AG20443 (cell line): ENCODE measurements at places on chromosomes 6 and 20.

- no peak for DNase-seq
Measured at GRCh38 chr20:4453359-4453758, 268.4 kb upstream of the PRND start.

GRCh38 chr6:169810066-169810989 is 58.9 kb downstream of the ERMARD start:
- DNase-seq: no peak

GRCh38 chr6:113824411-113824810 is 32.7 kb upstream of the MARCKS start:
- no peak for DNase-seq

- no peak for DNase-seq
Measured at GRCh38 chr20:19423097-19423899, 210.9 kb downstream of the SLC24A3 start.

DNA sequence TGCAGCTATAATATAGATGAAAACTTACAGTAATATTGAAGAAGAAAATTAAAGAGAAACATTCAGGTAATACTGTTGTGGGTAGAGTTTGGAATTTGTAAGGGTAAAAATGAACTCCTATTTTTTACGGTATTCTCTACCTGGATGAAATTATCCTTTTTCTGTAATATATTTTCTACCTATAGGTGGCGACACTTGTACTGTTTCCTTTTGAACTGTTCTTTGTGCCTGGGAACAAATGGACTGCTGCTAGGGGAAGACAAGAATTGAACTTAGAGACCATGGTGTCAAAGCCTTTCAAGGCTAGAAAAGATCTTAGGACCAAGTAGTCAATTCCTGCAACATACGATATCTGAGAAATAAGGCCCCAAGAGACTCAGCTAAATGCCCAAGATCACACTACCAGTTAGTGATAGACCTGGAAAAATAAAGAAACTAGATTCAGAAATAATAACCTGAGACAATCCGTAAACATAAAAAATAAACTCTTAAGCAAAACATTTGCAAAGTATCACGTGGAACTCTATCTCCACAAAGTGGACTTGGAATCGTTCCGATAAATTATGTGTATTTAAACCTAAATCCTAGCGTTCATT is 383.8 kb downstream of the TFAP2A start:
- peak; percentile 8 for DNase-seq

DNA sequence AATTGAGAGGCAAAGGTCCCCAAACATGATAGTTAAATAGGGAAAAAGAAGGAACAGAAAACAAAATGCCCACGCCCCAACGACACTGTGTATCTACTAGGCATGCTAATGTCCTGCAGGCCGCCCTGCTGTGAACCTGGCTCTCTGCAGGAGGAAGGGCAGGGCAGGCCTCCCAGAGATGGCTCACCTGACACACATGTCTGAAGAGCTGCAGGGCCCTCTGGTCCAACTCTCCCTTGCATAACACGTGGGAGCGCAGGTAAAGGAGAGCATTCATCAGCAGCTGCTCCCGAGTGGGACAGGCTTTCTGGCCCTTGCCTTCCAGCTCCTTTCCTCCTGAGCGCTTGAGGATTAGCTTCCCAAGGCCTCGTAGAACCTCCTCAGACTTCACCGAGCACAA is 53.7 kb upstream of the LYRM2 start:
- DNase-seq: no peak

DNA sequence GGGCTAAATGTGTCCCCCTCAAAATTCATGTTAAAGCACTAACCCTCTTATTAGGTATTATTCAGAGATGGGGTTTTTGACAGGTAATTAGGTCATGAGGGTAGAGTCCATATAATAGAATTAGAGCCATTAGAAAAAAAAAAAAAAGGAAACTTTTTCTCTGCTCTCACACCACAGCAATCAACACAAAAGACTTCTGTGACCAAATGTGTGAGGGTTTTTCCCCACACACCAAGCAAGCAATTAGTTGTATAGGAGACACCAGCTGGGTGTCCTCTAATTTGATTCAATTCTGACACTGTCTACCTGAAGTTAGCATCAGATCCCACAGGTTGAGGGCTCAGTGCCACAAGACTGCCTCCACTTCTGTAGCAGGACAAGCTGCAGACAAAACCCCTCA is 64.6 kb upstream of the GMDS start:
- no peak for DNase-seq

DNA sequence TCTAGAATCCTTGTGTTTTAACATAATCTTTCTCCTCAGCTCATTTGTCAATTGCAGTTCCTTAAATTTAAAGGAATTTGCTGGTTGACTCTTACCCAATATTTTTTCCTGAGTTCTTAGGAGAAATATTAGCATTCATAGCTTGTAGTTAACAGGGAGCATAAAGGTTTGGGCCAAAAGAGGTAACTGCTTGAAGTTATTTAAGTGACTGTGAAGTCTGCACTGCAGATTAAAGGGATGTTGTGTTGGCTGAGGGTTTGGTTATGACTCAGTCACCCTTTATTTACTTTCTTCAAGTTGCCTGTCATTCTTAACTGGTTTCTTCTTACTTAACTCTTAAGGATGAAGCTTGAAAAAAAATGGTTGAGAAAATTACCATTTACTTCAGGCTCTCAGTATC is 220.3 kb upstream of the LAMP5 start:
- peak; percentile 31 for DNase-seq

- DNase-seq: no peak
Measured at GRCh38 chr20:24953621-24954133, 4.6 kb downstream of the CST7 start.

DNA sequence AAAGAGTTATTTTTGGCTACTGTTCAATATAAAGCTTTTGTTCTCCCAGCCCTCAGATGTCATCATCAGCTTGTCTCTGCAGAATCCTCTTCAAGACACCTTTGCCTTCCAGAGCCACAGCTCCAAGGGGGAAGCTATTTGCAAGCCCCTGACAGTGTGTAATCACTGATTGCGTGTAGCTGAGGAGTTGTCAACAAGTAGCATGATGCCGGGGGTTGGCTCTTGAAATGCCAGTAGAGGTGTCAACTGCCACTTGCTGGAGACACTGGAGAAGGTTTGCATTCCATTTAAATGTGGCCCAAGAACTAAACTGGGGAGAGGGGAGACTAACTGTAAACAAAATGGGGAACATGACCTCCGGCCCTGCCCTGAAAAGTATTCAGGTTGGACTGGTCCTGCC is 44.3 kb upstream of the PDYN start:
- DNase-seq: no peak

DNA sequence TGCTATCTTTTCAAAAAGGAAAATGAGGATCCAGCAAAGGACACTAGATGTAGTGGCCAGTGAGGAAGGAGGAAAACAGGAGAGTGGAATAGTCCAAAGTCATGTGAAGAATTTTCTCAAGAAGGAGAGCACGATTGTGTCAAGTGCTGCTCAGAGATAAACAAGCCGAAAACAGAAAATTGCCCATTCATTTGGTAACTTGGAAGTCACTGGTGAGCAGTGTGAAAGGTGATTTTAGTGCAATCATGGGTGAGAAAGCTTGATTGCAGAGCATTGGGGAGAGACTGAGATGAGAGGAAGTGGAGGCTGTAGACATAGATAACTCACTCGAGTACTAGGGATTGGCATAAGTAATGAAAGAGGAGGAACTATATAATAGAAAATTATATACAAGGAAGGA is 26.0 kb upstream of the PRDM1 start:
- DNase-seq: no peak

GRCh38 chr6:16274885-16275589 is 36.6 kb downstream of the GMPR start:
- DNase-seq: no peak

DNA sequence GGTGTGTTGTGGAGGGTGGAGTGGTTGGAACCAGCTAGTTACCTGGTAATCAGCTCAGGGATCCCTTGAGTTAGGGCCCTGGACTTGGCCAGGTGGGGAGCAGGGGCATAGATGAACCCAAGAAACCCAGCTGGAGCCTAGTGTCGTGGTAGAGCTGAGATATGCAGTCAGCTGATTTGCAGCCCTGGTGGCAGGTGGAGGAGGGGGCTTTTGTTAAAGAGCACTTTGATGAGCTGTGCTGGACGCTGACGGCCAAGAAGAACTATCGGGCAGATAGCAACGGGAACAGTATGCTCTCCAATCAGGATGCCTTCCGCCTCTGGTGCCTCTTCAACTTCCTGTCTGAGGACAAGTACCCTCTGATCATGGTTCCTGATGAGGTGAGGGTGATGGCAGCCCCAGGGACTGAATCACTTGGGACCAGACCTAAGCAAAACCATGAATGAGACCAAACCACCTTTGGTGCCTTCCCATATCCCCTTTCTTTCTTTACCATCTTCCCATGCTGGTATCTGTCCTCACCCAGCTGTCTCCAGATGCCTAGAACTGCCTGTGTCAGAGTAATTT is 12.7 kb downstream of the DEF6 start:
- DNase-seq: no peak

GRCh38 chr6:6407071-6407741 is 86.7 kb upstream of the F13A1 start:
- no peak for DNase-seq

DNA sequence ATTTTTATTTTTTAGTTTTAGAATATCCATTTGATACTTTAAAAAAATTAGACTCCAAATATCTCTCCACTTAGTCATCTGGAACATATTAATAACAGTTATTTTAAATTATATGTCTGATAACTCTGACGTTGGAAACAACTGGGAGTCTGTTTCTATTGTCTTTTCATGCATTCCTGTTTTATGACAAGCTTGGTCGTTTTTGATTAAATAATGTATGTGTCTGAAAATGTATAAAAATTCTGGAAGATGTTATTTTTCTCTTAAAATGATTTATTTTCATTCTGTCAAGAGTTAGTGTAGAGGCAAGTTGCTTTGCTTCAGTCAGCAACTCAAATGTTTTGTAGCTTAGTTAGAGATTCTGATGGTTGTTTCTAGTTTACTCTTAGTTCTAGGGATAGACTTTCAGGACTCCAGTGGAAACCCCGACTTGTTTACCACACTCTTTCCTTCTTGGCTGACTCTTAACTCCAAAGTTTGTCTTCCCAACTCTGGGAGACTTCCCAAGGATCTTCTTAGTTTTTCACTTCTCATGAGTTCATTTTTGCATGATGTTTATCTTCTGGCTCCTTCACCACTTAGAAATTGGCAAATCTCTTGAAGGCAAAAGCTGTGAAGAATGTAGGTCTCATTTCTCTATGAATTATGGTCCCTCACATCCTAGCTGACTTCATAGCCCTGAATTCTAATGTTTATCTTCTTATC is 190.9 kb downstream of the LAMA2 start:
- DNase-seq: peak; percentile 12

GRCh38 chr6:31760790-31761189 is 1.7 kb upstream of the SAPCD1 start:
- DNase-seq: no peak

DNA sequence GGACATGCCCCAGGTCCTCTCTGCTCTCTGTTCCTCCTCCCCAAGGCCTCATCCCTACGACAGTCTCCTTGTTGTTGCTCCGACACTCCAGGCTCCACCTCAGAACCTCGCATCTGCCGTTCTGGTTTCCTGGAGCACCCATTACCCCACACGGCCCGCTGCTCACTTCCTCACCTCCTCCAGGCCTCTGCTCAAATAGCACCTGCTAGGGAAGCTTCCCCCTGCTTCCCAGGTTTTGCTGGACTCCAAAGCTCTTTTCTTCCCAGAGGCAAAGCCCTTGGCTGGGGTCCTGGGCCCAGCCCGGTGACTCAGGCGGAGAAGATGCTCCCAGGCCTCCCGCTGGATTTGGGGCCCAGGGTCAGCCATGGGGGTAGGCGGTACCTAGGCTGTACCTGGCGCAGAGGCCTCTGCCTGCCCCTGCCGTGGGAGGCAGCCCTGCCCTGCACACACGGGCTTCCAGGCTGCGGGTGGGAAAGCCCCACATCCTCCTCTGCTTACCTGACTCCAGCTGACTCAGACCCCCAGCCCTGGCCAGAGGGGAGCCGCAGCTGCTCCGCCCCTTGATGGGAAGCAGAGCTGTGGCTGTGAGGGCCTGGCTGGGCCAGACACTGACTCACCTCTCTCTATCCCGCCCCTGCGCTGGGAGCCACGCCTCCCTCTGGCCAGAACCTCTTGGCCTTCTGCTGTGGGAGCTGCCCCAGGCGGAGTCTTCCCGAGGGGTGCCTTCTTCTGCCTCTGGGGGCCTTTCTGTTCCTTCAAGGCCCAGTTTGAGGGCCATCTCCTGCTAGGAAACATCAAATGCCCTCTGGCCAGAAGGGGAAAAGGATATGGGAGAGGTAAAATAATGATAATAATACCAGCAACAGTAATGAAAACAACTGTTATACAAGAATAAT is 130.5 kb downstream of the CEBPB start:
- DNase-seq: peak; percentile 97

GRCh38 chr6:18182568-18182967 is 27.3 kb downstream of the KDM1B start:
- DNase-seq: no peak

DNA sequence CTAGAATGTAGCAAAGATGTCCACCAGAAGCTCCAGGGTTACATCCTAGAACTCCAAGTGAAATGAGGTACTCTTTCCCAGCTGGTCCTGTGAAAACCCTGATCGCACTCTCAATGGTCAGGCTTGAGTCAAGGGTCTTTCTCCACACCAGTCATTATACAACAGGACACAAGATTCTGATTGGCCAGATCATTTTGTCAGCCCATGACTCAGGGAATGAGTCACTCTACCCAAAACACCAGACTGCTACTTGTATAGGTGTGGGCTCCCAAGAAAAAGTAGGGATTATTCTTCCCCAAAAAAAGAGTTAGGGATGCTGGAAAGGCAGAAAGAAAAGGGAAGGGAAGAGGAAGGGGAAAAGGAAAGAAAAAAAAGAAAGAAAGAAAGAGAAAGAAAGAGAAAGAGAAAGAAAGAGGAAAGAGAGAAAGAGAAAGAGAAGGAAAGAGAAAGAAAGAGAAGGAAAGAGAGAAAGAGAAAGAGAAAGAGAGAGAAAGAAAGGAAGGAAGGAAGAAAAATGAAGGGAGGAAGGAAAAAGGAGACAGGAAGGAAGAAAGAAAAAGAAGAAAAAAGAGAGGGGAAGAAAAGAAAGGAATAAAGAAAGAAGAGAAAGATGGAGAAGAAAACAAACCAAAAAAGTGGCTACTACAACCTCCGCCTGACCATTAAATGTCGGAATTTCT is 30.5 kb downstream of the ANKEF1 start:
- DNase-seq: no peak

DNA sequence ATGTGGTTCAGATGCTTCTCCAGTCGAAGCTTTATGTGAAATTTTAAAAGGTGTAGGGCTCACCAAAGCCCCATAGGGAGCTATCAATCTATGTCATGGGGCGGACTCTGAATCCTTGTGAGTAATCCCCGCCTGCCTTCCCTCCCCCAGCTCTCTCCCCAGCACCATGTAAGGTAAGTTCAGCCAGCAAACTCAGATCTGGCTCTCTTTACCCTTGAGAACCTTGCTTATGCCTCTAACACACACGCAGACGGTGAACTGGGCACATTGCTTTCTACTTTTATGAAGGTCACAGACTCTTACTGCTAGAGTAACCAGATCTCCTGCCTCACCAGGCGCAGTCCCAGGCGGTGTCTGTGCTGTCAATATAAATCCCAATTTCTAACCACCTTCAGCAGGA is 82.6 kb upstream of the CNKSR3 start:
- DNase-seq: no peak

GRCh38 chr20:37437676-37438075 is 83.4 kb upstream of the NNAT start:
- DNase-seq: no peak

GRCh38 chr20:53999077-53999476 is 71.3 kb downstream of the BCAS1 start:
- no peak for DNase-seq
